ENCODE measurements at places on chromosomes 12 and 14.

DNA sequence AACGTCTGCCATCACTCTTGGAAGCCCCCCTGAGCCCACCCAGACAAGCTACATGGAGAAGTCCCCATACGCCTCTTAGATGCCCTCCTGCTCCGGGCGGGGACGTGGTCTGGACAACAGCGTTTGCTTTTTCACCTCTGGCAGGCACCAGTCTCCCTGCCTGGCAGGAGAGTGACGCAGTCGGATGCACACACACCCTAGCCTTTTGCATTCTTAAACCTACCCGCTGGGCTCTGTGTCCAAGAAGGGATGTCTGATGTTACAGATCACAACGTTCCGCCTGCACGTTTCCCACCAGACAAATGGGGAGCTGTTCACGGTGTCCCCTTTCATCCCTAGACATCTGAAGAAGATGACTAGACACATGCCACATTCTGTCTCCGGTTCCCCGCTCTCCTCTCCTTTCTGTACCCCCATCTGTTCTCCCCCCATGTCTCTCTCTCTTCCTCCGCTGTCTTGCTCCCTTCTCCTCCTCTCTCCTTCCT, 100.2 kb downstream of the RIMBP2 start:
- no peak for DNase-seq

- DNase-seq, result no peak
Measured at GRCh38 chr14:93734086-93734822, 54.0 kb downstream of the PRIMA1 start.

DNA sequence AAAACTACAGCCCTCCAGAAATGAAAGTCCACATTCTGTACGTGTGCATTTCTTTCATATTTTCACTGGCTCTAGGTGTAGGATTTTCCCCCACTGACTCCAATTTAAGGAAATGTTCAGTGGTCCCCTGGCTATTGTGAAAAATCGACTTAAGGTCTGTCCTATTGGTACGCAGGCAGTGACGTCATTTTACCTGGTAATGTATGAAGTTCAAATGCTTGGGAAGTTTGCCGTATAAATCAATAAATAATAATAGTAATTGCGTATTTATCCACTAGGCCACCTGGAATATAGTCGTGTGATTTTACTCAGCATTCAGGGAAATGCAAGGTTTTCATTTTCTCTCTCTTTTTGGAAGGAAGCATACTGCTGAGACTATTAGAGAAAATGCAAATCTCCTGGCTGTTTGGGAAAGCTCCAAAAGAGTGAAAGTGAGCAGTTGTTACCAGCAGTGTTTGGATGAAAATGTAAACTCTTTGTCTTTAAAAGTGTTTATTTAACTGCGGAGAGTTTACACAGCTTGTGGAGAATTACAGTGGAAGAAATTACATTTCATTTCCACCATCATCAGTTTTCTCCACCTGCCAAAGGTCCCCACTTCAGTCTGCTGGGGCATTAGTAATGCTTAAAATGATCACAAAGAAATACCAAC, 107.0 kb downstream of the EXOC5 start:
- DNase-seq, result no peak

DNA sequence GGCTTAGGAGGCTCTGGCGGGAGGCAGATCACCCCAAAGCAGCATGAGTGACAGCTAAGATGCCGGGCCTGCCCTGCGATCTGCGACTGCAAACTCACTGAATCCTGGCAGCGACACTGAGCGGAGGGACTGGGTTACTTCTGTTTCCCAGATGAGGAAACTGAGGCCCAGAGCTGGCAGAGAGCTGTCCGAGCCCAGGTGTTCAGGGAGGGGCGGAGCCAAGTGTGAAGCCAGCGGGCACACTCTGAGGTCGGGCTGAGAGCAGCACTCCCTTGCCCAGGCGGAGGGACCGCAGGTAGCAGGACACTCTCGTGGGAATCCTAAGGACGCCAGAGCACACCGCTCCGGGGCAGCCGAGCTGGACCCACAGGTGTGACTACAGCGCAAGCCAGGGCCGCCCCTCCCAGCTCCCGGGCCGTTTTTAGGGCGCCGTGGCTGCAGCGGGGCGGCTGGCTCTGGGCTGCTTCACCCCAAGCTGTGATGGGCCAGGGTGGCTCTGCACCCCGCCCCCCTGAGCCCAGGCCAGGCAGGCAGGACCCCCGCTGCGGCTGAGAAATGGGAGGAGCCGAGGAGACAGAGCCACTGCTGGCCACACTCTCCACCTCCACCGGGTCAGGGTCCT, 27.4 kb downstream of the MMP17 start:
- no peak for DNase-seq

DNA sequence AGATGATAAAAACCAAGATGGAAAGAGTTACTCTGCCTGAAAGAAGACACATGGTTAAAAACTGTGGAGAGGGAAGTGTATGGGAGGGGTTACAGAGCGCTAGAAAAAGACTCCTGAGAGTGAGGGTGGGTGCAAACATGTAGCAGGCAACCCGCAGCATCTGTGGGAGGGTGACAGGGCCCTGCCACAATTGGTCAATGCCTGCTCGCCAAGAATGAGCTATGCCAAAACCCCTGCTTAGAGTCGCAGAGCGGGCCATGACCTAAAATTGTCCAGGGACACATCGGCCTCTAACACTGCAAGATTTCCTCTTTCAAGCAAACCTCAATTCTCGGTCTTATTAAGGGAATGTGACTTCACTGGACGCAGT, 700 bp downstream of the PRKAG1 start:
- DNase-seq, result peak; percentile 44

- no peak for DNase-seq
Measured at GRCh38 chr12:111398530-111398929, 7.2 kb upstream of the SH2B3 start.

GRCh38 chr14:105853089-105853906, 326.9 kb downstream of the TMEM121 start:
- DNase-seq, result no peak

All from CD4-positive, alpha-beta T cell treated with Interleukin-10 for 1 hour (primary cell).